ENCODE measurements at places on chromosomes 16 and 17.

DNA sequence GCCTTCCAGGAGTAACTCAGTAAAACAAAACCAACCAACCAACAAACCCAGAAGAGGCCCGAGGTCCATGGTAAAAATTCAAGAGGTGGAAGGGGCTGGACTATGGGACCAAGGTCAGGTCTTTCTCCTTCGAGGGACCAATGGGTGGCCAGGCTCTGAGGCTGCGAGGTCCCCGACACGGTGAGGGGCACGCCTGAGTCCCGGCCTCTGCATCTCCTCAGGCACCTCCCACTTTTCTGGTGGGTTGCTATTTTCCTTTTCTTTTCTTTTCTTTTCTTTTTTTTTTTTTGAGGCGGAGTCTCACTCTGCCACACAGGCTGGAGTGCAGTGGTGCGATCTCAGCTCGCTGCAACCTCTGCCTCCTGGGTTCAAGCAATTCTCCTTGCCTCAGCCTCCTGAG lies 18.0 kb downstream of the CD7 start:
- no peak for DNase-seq

DNA sequence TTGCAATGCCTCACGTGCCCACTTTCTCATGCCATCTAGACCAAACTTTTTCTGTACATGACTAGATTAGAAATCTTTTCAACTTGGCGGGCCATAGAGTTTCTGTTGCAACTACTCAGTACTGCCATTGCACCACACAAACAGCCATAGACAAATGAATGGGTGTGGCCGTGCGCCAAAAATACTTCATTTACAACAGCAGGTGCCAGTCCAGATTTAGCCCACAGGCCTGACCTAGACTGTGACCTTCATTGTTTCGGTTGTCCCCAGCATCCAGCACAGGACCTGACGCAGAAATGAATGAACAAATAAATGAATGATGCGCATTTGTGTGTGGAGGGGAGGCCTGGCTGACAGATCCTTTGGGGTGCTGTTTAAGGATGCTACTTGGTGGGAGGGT lies 14.3 kb upstream of the PDK2 start:
- no peak for DNase-seq

- no peak for DNase-seq
Measured at GRCh38 chr17:39612935-39613464, 5.3 kb upstream of the NEUROD2 start.

- DNase-seq = no peak
Measured at GRCh38 chr17:19378416-19379360, at the start of gene MAPK7. MAPK7 (plus strand) TSS chr17:19378498; CDS start chr17:19378901, 403 bp downstream.

GRCh38 chr16:86521236-86522197 lies 11.2 kb downstream of the FOXF1 start:
- no peak for DNase-seq

DNA sequence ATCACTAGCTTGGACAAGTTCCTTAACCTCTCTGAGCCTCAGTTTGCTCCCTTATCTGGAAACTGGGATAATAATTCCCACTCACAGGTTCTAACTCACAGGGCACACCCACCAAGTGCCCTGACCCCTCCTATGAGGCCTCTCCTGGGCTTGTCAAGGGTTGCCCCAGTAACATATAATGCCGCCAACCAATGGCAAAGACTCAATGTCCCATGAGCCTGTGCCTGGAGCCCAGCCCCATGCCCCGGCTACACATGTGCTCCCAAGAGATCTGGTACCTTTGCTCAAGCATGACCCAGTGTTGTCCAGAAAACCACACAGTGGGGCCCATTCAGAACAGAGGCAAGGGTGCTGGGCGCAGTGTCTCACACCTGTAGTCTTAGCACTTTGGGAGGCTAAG lies 8.5 kb upstream of the FBXL19 start:
- no peak for DNase-seq

DNA sequence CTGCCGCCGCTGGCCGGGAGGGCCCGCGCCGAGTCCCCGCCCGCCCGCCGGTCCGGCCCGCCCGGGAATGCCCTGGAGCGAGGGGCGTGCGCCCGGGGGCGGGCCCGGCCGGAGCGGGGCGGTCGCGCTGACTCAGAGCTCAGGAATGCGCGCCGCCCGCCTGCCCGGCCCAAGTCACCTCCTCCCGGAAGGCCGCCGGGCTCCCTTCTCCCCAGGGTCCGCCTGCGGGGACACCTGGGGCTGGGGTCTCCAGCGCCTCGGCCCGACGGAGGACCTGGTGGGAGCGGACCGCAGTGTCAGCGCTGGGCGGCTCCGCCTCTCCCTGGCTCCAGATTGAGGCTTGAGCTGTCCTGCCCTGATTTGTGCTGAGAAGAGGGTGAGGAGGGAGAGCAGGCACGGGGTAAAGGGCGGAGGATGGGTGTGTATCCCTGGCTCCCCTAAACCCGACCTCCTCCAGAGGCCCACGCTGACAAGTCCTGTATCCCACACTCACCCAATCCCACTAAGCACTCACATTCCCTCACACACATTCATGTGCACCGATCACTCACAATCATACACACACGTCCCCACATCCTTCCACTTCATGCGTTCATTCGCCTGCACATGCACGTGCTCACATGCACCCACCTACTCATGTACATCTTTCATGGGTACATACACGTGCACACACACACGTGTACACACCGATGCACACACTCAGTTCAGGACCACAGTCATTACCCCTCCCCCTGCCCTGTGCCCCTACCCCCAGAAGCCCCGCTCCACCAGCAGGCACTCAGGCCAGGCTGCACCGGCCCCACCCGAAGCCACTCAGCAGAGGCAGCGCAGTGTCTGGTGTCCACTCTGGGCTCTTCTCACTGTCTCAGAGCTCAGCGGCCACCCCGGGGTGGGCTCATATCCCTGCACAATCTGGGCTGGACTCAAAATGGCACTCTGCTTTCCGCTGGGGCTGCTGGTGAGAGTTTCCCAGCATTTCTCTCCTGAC lies at the start of gene RHBDF1:
Gene RHBDF1 (minus strand): TSS at position 71 of the 988 bp plus-strand sequence. CDS start 7,616 bp downstream, outside the sequence.
- DNase-seq = no peak

DNA sequence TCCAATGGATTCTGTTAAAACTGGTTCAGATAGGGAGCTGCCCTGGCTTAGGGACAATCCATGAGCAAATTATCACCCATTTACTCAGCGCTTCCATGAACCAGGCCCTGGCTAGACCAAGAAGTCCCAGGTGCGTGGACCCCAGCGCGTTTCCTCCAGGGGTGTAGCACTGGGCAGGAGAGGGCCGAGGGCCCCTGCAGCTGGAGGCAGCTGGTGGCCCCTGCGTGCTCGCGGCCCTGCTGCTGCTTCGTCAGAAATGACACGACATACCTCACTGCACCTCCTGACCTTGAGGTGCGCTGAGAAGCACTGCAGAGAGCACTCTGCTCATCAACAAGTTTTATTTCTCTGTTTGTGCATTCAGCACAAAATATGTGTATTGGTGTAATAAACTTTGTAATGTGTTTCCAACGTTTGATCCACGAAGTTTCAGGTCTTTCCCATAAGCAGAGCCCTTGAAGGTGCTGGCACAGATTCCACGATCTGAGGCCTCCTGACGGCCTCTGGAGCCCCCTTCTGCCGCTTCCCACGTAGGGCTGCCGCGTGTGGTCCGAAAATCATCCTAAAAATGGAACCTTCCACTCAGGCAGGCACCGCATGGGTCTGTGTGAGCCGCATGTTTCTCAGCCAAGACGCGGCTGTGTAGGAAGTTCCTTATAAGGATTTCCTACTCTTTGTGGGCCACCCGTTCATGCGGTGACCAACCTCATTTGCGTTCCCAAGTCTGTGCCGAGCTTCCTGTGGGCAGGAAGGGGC lies 50.8 kb upstream of the ZCCHC14 start:
- no peak for DNase-seq

Measured in CD4-positive, alpha-beta T cell treated with Interleukin-2 at 100 ng/mL for 4 hours (primary cell).